T1000 (cell line): ENCODE measurements at places on chromosomes 5 and 9.

- DNase-seq, result no peak
Observed at GRCh38 chr5:68494771-68495170, 279.2 kb downstream of the PIK3R1 start.

- DNase-seq, result peak; percentile 67
Observed at GRCh38 chr9:129023036-129023907, 4.9 kb downstream of the SH3GLB2 start.

GRCh38 chr9:127084076-127085039 is 38.1 kb downstream of the ANGPTL2 start:
- no peak for DNase-seq

- DNase-seq, result no peak
Observed at GRCh38 chr5:169628892-169629291, 8.2 kb upstream of the DOCK2 start.

DNA sequence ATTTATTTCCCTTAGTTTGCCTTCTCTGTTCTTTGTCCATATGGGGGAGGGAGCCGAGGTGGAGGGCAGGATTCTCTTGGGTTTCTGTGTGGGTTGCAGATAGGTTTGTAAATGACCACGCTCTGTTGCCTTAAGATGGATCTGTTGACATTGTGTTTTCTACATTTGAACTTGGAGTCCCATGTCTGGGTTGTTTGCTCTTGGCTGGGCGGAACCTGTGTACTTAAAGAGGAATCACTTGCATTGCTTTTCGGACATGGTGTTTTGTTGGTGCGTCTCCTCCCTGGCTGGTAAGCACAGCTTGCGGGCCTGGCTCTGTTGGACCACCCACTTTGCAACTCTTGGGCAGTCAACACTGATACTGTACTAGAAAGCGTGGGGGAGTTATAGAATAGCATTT is 45.9 kb downstream of the EHMT1 start:
- no peak for DNase-seq

GRCh38 chr9:111910428-111910827 is 13.8 kb downstream of the UGCG start:
- no peak for DNase-seq

- DNase-seq, result no peak
Observed at GRCh38 chr9:18893491-18893890, 139.5 kb downstream of the SAXO1 start.

DNA sequence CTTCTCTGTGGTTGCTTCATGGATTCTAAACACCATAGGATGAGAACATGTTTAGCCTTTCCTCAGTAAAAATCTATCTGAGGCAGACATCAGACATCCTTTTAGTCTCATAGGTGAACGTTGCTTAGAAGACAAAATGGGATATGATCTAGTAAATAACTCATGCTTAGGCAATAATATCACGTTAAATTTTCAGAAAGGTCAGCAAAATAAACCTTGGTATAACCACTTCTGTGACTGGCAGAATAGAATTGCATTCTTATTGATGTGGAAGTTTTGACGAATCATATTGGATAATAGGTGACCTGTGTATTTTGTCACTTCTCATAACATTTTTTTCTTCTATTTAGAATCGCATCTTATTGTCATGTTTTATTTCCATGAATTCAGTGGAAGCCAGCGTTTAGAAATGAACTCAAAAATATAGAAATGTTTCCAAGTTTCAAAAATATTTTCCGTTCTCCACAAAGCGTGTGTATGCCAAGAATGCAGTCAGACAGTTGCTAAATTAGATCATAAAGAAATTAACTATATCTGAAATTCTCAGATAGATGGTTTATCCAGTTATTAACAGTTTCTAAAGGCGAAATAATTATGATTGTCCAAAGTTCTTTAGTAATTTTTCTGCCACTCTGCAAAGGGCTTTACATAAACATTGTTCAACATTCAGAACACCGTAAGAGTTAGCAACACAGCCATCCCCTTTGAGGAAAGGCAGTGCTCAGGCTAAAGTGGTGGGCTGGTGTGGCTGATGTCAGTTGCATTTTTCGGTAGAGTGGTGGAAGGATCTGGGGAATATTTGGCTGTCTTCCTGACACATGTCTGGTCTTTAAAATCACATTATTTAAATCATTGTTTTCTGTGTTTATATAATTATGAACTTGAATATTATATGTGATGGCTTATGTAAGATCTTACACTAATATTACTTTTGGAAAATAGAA is 827.2 kb downstream of the MTRR start:
- no peak for DNase-seq

GRCh38 chr5:59732301-59732700 is 161.2 kb downstream of the PDE4D start:
- no peak for DNase-seq

DNA sequence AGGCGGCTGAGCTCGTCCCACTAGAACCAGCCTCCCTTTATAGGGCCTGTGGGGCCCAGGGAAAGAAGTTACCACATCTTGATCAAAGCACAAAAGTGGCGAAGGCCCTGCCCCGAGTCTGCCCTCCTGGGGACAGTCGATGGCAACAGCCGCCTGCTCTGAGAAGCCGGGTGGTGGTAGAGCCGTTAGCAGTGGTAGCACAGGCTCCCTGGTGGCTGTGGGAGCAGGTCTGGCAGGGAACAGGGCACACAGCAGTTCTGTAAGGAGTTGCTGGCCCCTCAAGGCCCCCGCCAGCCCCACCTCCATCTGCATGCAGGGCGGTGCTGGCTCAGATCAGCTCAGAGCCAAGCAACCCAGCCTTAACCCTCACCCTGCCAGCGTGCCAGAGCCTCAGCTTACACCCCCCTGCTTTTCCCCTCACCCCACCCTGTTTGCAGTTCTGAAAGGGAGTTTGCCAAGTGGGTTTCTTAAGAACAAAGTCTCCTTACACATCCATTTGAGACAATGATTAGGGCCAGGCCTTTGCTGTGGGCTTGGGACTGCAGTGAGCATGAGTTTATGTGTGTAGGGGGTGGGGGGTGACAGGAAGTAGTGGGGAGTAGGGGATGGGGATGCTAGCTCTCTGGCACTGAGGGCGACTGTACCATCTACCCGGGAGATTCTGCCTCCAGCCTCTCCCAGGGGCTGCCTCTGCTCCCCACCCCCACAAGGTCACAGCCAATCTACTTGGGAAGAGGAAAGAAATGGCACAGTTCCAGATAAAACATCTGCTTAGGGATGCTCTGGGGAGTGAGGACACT is 11.8 kb downstream of the ACSL6 start:
- DNase-seq, result no peak

GRCh38 chr5:32387211-32387610 is 57.3 kb downstream of the ZFR start:
- no peak for DNase-seq

DNA sequence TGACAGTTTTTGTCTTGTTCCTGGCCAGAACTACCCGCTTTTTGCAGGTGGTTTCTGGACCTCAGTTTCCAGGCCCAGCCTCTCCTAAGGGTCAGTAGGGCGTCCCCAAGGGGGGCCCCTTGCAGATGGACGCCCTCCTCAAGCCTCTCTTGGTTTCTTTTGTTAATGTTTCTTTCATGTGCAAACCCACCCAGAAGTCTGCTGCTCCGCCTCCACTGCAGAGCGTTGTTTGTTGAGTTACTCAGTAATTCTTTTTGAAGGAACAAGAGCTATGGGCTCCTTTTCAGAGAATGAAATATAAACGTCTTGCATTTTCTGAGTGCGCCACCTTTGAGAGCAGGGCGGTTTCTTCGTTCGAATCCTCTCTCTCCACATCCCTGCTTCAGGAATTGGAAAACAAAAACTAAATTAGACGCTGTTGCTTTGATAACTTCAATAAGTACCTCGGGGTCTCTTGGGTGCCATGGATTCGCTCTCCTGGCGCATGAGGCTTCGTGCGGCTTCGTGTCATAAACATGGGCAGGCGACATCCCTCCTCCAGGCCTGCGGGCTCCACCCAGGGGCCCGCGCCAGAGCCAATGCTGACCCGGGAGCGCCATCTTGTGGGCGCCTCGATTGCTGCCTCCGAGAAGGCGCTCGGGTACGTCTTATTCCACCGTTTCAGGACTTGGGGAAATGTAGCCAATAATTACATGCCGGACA is 38.3 kb upstream of the CKMT2 start:
- DNase-seq, result peak; percentile 70

DNA sequence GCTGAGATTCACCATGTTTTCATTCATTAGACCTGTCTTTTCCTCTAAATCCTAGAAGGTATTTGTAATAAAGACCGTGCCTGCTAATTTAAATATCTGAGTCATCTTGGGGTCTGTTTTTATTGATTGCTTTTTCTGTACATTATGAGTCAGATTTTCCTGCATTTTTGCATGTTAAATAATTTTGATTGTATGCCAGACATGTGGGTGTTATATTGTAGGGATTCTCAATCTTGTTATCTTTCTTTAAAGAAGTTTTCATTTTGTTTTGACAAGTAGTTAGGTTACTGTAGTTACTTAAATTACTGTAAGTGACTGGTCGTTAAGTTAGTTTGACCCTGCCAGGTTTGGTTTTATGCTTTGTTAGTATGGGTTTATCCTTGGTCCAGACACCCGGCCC is 35.1 kb downstream of the EXOSC2 start:
- DNase-seq, result no peak

DNA sequence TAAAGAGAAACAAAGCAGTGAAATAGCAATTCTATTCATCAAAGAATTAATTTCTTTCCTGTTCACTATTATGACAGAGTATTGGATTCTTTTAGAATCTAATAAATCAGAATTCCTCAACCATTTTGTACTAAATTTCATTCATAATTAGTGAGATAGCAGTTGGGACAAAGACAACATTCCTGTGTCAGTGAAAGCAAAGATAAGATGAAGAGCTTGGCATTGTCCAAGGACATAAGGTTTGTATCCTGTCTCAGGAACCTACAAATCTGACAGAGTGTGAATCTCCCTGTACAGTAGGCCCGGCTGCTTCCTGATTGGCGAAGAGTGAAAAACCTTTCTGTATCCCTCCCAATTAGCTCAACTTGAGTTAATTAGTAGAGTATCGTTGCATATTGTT is 349.1 kb downstream of the ISL1 start:
- no peak for DNase-seq

- DNase-seq, result no peak
Observed at GRCh38 chr5:61280205-61280604, 51.9 kb upstream of the ZSWIM6 start.

- no peak for DNase-seq
Observed at GRCh38 chr5:59021837-59022514, 439.1 kb downstream of the RAB3C start.

GRCh38 chr5:142922223-142922952 is 152.2 kb downstream of the ARHGAP26 start:
- no peak for DNase-seq

GRCh38 chr5:176366232-176366894 is 1.1 kb downstream of the ARL10 start:
- no peak for DNase-seq

DNA sequence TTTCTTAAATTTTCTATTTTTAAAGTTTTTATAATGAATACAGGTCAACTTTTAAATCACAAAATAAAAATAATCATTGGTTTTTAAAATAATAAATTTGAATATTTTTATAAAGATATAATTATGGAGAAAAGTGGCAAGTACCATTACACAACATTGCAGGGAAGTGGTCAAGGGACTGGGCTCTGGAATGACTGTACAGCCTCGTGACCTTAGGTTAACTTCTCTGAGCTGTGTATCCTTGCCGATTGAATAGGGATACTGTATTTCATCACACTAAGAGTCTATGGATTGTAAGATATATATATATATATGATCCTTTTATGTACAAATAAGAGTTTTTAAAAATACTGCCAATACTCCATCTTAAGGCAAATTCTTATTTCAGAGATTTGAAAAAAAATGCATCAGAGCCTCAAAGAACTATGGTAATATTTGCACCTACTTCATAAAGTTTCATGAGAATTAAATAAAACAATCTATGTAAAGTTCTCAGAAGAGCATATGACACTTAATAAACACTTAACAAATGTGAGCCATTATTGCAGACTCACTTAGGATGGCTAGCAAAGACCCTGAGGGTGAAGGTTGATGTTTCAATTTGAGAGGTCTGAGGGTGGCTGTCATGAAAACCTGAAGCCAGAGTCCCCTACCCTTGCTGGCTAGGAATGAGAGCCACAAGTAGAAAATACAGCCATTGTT is 136.5 kb downstream of the CCDC192 start:
- no peak for DNase-seq

DNA sequence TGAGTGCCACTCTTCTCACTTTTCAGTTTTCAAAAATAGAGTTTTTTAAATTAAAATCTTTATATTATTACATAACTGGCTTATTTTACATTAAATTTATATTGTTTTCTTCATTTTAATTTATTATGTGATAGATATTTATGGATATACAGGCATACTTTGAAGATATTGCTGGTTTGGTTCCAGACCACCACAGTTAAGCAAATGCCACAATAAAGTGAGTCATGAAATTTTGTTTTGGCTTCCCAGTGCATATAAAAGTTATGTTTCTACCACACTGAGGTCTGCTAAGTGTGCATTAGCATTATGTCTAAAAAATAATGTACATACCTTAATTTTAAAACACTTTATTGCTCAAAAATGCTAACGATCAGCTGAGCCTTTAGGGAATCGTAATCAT is 47.4 kb downstream of the NDUFS4 start:
- DNase-seq, result no peak

GRCh38 chr9:10704720-10705119 is 91.9 kb upstream of the PTPRD start:
- DNase-seq, result no peak

GRCh38 chr5:11046160-11046559 is 285.1 kb upstream of the DAP start:
- no peak for DNase-seq

DNA sequence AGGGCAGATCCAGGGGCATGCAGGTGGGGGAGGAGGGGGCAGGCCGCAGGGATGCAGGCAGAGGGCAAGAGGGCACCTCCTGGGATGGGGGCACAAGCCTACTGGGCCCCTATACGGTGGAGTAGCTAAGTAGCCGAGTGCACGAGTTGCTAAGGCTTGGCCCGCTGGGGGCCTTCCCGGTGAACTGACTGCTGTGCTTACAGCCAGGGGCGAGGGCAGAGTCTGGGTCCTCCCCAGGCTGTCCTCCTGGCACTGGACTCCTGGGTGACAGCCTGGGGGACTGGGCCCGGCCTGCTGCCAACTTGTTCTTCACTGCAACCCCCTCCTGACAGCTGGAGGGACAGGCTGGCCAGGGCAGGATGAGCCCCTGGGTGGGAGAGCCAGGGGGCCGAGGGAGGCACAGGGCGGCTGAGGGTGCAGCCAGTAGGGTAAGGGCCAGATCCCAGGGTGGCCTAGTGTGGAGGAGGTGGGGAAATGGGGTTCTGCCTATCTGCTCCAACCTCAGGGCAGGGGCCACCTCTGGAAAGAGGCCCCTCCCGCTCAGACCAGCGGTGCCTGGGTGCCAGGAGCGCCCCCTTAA is 1.7 kb upstream of the EGFL7 start:
- no peak for DNase-seq

DNA sequence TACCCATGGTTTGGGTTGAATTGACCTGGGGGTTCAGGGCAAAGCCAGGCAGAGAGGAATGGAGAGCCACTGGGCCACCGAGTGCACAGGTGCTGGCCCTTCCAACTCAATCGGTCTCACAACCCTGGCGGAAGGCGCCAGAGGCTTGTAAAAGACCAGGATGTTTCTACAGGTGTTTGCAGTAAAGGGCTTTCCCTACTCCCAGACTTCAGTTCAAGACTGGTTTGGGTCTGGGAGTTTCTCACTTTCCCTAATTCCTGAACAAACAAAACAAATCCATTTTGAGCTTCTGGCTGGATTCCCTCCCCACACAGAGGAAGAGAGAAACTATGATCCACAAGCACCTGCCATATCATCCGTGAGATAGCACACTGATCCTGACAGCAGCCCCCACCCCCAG is 125.2 kb upstream of the KLF4 start:
- DNase-seq, result no peak

GRCh38 chr5:963673-964531 is 44.7 kb upstream of the NKD2 start:
- DNase-seq, result no peak

- DNase-seq, result no peak
Observed at GRCh38 chr9:134568116-134568515, 73.5 kb upstream of the COL5A1 start.

- DNase-seq, result no peak
Observed at GRCh38 chr9:72132052-72132451, 17.2 kb upstream of the GDA start.
